ENCODE measurements at places on chromosomes 2 and 18. TPM values are rescaled to one million over a fixed set of nuclear protein-coding genes. Genes with fewer than 3 reads are reported as not detected.

Gene KYNU
- total RNA-seq = 2.4 TPM

Gene FAM228B
- 54.5 TPM for total RNA-seq

Gene FZD7
- total RNA-seq = 18.5 TPM

Gene GRHL1
- total RNA-seq = 12.0 TPM

Gene NT5DC4
- not detected for total RNA-seq

- H3K4me3 ChIP-seq = no peak overlapping the region
- no peak overlapping the region for H3K27ac ChIP-seq
- no peaks in the 10 kb centered on the region for H3K4me1 ChIP-seq
- no peaks in the 10 kb centered on the region for H3K27me3 ChIP-seq
These were observed 8.9 kb upstream of the ANKRD29 start for GRCh38 chr18:23671564-23671963.

DNA sequence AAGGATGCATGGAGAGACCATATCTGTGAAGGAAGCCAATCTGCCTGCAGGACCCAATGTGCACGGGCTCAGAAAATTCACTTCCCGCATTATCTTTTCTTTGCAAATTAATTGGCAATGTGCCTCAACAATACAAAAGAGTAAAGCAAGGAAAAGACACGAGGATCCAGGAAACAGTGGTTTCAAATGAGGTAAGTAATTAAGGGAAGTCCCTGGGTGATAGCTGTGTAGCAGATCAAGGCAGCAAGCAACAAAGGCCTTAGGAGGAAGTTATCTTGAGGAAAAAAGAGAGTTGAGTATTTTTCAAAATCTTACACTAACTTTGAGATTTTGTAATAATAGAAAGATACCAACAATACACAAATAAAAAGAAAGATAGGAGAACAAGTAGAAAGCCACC is 44.3 kb upstream of the TGIF1 start:
- no peak overlapping the region for H3K27ac ChIP-seq
- no peak for DNase-seq
- no peaks in the 10 kb centered on the region for H3K4me1 ChIP-seq
- H3K4me3 ChIP-seq = no peak overlapping the region

DNA sequence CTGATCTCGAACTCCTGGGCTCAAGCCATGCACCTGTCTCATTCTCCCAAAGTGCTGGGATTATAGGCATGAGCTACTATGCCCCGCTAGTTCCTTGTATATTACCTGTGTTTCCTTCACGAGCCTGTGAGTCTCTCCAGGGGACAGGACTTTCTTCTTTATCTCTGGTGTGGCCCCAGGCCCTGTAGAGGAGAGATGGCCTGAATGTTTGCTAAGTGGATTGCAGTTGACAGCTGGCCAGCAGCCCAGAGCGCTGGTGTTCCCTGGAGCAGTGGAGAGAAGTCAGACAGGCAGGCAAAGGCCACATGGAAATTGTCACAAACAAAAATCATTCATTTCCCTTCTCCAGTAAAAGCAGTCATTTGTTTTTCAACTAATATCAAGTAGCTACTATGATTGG is 17.9 kb downstream of the LPIN1 start:
- peaks cover 39% of the 10 kb centered on the region for H3K36me3 ChIP-seq
- peaks cover 2% of the 10 kb centered on the region for H3K4me1 ChIP-seq
- H3K27ac ChIP-seq = no peak overlapping the region
- H3K4me3 ChIP-seq = no peak overlapping the region
- no peaks in the 10 kb centered on the region for H3K27me3 ChIP-seq
- DNase-seq = no peak
